Fibroblast of lung (primary cell): ENCODE measurements at places on chromosomes 4 and X. TPM values are rescaled to one million over a fixed set of nuclear protein-coding genes. Genes with fewer than 3 reads are reported as not detected.
A peak's percentile ranks its signal among the peaks of the same experiment; 100 is the strongest.

DNA sequence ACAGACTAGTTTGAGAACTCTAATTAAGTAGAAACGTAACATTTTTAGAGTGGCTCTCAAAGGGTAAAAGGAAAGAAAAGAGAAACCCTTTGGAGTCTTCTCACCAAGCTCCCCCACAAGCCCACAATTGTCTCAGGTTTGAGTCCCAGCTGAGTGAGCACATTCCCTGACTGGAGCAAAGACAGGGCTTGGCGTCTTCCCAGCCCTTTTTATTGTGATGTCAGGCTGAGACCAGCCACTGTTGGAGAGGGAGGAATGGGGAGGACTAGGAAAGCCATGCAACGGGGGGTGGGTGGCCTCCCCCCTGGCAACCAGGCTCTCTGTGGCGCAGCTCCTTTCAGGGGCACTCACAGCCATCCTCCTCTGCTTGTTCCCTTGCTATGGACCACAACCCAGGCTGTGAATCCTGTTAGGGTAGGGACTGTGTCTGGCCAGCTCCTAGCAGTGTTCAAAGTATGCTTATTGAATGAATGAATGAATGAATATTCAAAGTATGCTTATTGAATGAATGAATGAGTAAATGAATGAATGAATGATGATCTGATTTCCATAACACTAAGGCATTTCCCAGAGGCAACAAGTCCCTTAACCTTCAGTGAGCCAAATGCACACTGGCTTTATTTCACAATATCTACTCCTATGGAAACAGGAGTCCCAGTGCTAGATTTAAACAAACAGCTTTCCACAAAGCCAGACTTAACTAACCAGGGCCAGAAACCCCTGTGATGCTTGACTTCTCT is 413.3 kb downstream of the MID1IP1 start:
- no peak overlapping the region for H3K27ac ChIP-seq
- H3K27me3 ChIP-seq = no peaks in the 10 kb centered on the region
- no peak overlapping the region for H3K4me3 ChIP-seq
- H3K36me3 ChIP-seq = no peaks in the 10 kb centered on the region

- no peak for DNase-seq
- H3K4me1 ChIP-seq = peaks cover 7% of the 10 kb centered on the region
- peak overlapping the region; percentile 35 for H3K27ac ChIP-seq
- H3K36me3 ChIP-seq = no peaks in the 10 kb centered on the region
Observed at GRCh38 chr4:140372751-140373327, 607 bp upstream of the SCOC start.

DNA sequence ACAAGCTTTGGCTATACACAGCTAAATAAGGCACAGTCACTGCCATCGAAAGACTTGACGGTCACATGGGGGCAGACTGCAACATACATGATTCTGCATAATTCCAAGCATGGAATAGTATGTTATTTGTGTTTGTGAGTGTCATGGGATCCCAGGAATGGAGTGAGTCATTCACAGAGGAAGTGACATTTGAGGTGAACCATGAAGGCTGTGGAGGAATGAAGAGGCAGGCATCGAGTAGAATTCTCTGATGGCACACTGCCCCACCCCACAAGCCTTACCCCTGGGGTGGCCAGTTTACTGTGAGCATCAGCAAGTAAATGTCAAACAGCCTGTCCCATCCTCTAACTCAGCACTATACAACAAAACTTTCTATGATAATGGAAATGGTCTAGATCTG is 619.7 kb downstream of the MID1IP1 start:
- DNase-seq = no peak
- no peak overlapping the region for H3K27ac ChIP-seq
- no peaks in the 10 kb centered on the region for H3K27me3 ChIP-seq
- no peaks in the 10 kb centered on the region for H3K36me3 ChIP-seq

The FATE1 gene
- total RNA-seq = not detected in 2 replicates

The SSR4 gene
- total RNA-seq = 144 and 147 TPM in 2 replicates
